Activated CD4-positive, alpha-beta T cell treated with anti-CD3 and anti-CD28 coated beads for 1 hour (primary cell): ENCODE measurements at places on chromosomes 5 and 9.

GRCh38 chr9:127682351-127683136 is 24.2 kb upstream of the CFAP157 start:
- no peak for DNase-seq

GRCh38 chr9:105069696-105070095 is 141.7 kb upstream of the ABCA1 start:
- no peak for DNase-seq

- DNase-seq, result no peak
Measured at GRCh38 chr5:114473541-114473940, 111.7 kb downstream of the KCNN2 start.

DNA sequence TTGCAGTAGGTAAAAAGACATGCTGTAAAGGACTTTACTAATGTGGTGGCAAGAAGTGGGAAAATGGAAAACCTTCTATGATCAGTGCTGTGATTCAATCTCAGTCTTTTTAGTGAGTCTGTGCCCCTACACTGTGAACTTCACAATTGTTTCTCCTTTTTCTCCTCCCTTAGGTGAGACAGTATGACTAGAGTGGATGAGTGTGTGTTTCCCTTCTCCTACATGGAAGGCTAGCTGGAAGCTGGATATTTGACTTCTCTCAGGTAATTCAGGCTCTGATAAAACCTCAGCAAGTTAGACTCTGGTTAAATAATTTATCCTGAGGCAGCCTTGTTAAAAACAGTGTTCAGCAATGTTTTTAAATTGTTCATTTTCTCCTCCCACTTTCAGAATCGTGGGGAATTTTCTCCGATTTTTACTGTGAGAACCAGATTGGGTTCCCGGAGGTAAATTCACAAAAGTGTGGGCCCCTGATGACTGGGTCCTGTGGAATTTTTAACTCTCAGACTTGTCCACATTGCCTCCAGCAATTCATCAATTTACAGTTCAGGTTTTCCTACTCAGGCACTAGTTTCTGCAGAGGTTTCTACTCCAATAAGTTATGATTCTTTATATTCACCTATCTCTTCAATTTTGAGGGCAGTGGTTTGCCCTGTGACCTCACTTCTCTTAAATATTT is 149.1 kb upstream of the PIK3R1 start:
- no peak for DNase-seq

DNA sequence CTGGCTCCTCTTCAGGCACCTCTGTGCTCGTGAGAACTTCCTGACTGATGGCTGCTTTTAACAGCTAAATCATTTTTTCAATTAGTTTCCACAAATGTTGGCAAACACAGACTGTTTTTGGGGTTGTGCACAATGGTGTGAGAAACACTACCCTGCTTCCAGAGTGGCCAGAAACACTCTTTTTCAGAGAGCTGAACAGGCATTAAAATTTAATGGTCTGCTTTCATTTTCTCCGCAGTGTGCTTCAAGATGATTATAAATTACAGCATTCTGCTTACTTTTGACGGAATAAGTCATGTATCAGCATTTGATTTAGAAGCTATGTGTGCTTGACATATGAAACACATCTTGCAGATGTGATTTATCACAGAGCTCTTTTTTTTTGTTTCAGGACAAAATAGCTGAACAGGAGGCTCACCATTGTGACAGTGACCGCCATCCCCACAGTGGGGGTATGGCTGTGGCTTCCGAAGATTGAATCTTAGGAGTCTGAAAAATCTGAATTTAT is 454.5 kb upstream of the ZNF608 start:
- no peak for DNase-seq

DNA sequence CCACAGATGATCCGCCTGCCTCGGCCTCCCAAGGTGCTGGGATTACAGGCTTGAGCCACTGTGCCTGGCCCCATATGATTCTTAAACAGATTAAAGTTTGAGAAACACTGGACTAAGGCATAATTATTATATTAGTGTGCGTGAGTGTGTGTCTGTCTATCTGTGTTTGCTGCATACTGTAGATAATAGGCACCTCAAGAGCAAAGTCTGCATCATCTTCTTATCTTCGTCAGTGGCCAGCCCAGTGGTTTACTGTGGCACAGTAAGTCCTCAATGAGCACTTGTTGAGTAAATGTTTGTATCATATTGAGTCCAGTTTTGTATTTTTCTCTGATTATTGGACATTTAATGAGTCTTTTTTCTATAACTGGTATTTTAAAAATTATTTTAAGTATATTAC is 81.7 kb downstream of the ITGA1 start:
- DNase-seq, result no peak

GRCh38 chr9:114397848-114398605 is 10.2 kb upstream of the AKNA start:
- peak; percentile 90 for DNase-seq

DNA sequence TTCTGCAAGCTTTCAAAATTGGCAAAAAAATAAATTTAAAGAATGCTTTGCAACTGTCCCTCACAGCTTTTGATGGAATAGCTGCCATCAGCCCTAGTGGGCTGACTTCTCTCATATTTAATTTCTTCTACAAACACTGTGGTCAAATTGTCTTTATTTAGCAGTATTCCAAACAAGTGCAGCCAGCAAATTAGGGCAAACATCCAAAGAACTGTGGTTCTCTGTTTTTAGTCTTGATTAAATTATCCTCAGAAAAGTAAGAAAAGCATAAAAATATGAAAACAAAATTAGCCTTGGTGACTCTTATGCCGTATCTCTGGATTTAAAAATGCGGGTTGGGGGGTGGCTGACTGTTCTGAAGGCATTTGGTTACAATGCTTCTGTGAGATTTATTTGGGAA is 95.8 kb upstream of the RETREG1 start:
- DNase-seq, result no peak
